ENCODE measurements at places on chromosomes 13 and 19.

DNA sequence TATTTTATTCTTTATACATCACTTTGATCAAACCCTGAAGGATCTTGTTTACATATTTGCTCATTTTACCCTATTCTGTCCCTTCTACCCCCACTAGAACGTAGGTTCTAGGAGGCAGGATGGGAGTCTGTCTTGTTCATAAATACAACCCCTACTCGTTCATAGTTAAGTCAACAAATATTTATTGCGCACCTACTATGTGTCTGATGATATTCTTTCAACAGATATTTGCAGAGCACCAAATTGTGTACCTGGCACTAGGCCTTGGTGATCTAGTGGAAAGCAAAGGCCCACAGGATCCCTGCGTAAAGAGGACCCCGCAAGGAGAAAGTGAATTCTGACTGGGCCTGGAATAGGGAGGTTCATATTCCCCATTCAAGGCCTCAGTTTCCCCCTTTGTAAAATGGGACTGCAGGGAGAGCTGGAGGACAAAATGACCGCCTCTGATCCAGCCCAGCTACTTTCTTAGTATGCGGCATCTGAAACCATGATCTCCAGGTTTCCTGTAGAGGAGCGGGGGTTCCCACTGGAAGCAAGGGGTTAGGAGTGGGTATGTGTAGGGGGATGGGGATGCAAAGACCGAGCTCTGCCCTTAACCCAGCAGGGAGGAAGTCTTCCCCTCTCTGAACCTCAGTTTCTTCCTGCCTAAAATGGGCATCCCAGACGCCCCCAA is 534 bp upstream of the GEMIN7 start:
- no peak for DNase-seq

DNA sequence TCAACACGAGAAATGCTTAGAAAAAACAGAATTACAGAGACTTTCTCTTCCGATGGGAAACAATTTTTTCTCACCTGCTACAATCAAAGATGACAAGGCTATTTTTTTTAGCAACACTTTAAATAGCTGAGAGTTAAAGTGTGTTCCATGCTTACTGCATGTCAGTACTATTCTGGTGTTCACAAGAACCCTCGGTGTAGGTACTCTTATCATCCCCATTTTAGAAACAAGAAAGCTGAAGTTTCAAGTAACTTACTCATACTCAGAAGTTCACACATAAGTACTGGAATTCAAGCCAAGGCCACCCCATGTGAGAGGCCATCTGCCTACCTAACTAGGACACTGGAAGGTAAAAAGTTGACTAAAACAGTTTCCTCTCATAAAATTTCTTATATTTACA is 9.0 kb upstream of the TNFRSF19 start:
- no peak for DNase-seq

GRCh38 chr13:97256343-97256783 is 34.2 kb downstream of the MBNL2 start:
- no peak for DNase-seq

DNA sequence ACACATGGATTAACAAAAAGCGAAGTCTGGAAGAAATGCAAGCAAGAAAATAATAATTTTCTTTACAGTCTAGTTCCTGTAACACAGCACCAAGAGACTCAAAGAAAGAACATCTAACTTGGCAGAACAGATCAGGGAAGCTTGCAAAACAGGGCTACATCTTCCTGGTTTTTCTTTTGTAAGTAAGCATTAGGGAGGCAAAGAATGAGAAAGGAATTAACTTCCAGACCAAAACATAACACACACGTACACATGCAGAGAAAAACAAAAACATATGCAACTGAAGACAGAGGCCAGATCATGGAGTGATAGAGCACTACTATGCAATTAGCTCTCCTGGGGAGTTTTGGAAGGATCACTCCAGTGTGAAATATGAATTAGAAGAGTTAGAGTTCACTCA is 120.5 kb downstream of the DIAPH3 start:
- no peak for DNase-seq

GRCh38 chr19:11699931-11700794 is 38.6 kb downstream of the ZNF823 start:
- DNase-seq = no peak

GRCh38 chr19:52138983-52139251 is 821 bp downstream of the ZNF616 start:
- no peak for DNase-seq

DNA sequence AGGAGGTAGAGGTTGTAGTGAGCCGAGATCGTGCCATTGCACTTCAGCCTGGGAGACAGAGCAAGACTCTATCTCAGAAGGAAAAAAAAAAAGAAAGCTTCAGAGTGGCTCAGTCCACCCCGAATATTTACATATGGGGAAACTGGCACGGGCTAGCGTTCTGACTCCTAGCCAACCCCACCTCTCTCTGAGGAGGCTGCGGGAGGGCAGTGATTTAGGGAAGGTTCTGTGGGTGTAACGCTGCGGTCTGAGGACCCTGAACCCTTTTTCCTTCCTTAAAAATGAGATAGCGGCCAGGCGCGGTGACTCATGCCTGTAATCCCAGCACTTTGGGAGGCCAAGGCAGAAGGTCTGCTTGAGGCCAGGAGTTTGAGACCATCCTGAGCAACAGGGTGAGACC is 5.0 kb downstream of the LRRC25 start:
- peak; percentile 73 for DNase-seq

GRCh38 chr13:63910511-63910910 is 2494.9 kb upstream of the PCDH20 start:
- no peak for DNase-seq

DNA sequence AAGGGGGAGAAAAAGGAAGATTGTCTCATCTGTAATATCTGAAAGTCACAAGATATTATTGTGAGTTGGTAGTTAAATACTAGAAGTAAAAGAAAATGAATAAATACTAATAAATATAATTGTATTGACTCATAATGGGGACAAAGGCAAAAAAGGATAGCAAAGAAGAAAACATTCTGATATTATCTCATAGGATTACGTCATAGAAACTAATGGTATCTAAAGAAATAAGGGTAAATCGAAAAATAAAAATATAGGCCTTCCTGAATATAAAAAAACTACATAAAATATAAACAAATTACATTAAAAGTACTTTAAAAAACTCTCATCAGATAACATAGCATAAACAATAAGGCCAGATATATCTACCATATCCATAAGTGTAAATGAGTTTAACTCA is 38.6 kb upstream of the TDRD3 start:
- no peak for DNase-seq

GRCh38 chr13:49996161-49996915 is 504 bp upstream of the TRIM13 start:
- DNase-seq = peak; percentile 80

DNA sequence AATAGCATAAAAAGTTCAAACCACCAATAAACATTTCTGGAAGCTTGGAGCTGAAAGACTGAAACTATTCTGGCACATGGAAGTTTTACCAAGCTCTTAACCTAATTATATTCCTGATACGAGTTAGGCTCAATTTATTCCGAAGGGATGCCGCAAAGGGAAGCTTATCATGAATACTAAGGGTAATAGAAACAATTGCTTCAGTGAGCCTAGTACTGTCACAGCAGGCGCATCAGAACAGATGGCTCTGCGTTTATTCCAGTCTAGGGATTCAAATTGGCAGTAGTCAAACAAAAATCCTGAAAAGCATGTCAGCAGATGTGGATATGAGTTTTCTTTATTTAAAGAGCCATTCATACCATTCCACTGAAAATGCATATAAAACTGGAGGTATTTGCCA is 779.5 kb downstream of the GPC5 start:
- DNase-seq = no peak

Measured in GF-D8 (cell line).